ENCODE measurements at places on chromosomes 5 and 9. TPM values are rescaled to one million over a fixed set of nuclear protein-coding genes. Genes with fewer than 3 reads are reported as not detected.

CDX1 gene
- total RNA-seq: not detected

ECSCR gene
- not detected for total RNA-seq

GDF9 gene
- total RNA-seq: 0.17 TPM

TMEM215 gene
- not detected for total RNA-seq

ANKRD18B gene
- total RNA-seq: 4.8 TPM

ZNF618 gene
- total RNA-seq: 8.9 TPM

SLC46A2 gene
- not detected for total RNA-seq

SURF2 gene
- 46.1 TPM for total RNA-seq

All from A549 treated with Hydrocortisone at 1 μM for 4 hours (cell line).